A549 (cell line): ENCODE measurements at places on chromosomes 4 and X.
A peak's percentile ranks its signal among the peaks of the same experiment; 100 is the strongest.

DNA sequence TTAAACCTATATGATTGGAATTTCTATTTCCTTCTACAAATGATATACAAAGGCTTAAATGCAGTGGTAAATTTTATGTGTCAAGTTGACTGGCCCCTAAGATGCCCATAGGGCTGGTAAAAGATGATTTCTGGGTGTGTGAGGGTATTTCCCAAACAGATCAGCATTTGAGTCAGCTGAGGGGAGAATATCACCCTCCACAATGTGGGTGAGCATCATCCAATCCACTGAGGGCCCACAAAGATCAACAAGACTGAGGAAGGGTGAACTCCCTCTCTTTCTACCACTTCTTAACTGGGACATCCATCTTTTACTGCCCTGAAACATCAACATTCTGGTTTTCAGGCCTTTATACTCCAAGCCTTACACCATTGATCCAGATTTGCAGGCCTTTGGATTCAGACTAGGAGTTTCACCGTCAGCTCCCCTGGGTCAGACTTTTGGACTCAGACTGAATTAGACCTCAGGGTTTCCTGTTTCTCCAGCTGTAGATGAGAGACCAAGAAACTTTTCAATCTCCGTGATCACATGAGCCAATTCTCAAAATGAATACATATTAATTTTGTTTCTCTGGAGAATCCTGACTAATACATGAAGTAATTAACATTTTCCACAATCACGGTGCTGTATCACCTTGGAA, 1020.7 kb upstream of the SLIT2 start:
- no peak for DNase-seq

DNA sequence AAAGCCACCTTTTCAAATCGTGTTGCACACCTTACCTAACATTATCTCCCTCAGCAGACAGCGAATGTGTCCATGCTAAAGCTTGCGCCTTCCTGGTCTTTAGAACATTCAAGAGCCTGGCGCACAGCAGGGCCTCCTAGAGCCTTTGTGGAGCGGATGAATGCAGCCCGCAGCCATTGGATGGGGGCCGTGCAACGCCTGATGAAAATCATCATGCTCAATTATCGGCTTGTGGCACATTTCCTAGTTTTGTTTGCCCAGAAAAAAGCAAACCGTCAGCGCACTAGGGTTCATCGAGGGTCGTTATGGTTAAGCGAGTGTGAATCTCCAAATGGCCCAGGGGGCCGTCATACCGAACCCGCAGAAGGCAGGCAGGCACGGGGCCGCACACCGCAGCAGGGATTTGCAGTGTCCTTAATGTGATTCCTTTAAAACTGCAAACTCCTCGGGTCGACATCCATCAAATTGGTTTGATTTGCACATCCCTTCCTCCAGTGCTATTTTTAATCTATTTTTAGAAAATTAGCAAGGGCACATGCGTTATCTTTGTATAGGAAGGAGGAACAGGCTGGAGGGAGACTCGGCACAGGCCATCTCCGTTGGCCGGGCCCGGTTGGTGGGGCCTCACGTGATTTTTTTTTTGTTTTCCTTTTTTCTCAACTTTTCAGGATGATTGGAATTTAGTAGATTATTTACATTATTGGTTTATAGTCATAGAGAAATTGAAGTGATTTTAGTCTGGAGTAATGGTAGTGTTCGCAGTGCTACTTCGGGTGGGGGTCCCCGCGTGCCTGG, 53.1 kb downstream of the ABLIM2 start:
- no peak for DNase-seq

GRCh38 chrX:66625525-66625924, 13.4 kb downstream of the EDA2R start:
- DNase-seq: no peak

GRCh38 chrX:19904778-19905367, 17.5 kb upstream of the SH3KBP1 start:
- DNase-seq: peak; percentile 58

GRCh38 chr4:66693694-66694093, 851.6 kb downstream of the CENPC start:
- no peak for DNase-seq

GRCh38 chr4:138632856-138633579, 382.6 kb upstream of the NOCT start:
- DNase-seq: no peak

GRCh38 chr4:94038195-94038594, 169.5 kb upstream of the SMARCAD1 start:
- no peak for DNase-seq

- DNase-seq: peak; percentile 18
Measured at GRCh38 chr4:94304365-94304971, 38.2 kb downstream of the HPGDS start.

DNA sequence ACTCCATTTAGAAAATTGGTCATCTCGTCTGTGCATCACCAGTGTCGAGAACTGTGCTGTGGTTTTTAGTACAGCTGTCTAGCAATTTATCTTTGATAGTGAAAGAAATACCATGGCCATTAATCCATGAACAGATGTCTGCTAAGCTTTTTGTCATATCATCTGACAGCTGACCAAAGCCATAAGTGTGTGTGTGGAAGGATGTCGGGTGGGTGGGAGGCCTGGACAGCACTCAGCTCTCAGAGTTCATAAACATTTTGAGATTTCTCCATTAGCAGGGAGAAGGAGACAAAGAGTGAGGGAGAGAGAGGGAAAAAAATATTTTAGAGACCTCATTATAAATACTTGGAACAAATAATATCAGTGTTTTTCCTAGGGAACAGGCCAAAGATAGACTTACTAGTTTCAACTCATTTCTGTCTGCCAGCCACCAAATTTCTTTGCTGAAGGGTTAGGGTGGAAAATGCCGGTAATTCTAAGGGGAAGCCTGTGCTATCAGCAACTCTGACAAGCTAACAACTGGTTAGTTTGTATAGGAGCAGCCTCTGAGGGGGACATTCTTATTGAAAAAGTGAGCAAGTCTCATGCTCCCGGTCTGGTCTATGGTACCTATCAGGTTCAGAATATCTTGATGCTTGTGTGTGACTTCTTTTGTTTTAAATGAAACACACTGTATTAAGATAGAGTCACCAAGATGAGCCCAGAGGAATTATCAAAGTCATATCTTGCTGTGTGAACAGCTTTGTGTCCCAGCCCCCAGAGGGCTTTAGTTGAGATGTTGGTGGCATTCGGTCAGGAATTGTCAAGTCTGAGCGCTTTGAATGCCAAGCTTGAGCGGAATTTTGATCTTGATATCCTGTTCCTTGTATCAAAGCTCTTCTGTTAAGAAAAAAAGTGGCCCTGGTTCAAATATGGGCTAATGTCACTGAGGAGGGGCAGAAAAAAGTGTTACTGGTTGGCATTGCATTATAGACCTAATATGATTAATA, 41.9 kb upstream of the PDLIM3 start:
- no peak for DNase-seq
